ENCODE measurements at places on chromosomes 6 and 20.

DNA sequence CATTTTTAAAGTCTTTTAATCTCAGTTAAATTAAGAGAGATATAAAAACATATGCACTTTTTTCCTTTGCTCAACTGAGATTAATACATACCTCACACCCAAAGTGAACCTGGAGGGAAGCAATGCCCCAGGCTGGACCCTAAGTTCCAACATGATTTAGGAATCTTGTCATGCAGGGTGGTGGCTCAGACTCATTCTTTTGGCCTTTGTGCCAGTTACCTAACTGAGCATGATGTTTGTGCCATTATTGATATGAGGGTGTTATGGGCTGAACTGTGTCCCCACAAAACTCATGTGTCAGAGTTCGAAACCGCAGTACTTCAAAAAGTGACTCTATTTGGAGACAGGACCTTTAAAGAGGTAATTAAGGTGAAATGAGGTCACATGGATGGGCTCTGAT, 188.0 kb downstream of the ARHGAP18 start:
- no peak for DNase-seq

GRCh38 chr6:72716916-72717315, 95.1 kb downstream of the KCNQ5 start:
- DNase-seq: no peak

DNA sequence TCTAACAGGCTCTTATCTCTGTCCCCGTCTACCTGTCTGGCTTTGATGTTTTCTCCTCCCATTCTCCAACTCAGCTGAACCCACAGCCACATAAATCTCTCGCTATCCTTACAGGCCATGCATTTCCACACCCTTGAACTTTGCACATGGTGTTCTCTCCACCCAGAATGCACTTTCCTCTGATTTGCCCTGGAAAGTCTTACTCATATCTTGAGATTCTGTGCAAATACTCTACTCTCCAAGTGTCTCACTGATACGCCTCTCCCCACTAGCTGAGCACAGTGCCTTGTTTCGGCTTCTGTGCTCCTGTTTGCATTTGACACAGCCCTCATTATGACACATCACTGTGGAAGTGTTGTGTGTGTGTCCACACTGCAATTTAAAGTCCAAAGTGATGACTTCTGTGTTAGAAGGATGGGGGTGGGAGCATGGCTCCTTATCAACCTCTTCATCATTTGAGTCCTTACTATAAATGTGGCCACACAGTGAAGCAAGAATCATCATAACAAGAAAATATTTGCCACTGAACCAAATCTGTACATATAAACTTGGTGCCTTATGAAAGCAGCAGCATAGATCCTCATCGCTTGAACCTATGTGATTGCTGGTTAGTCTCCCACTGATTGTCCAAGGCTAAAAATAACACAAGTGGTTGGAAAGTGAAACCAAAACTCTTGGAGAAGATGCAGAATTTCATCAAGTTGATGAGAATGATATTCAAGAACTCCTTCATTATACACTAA, 5.5 kb upstream of the PRELID3B start:
- DNase-seq: no peak

- DNase-seq: no peak
Observed at GRCh38 chr20:18031888-18032509, 25.7 kb downstream of the OVOL2 start.

- DNase-seq: no peak
Observed at GRCh38 chr6:3895805-3896204, 46.6 kb downstream of the FAM50B start.

GRCh38 chr20:48141660-48142515, 356.6 kb upstream of the SULF2 start:
- no peak for DNase-seq

- DNase-seq: no peak
Observed at GRCh38 chr6:157676241-157676640, 146.8 kb upstream of the SNX9 start.

All from renal cortex interstitium (tissue), 15 donors.